Omental fat pad (tissue), 4 donors: ENCODE measurements at places on chromosomes 7 and 10. TPM values are rescaled to one million over a fixed set of nuclear protein-coding genes. Genes with fewer than 3 reads are reported as not detected.

DNA sequence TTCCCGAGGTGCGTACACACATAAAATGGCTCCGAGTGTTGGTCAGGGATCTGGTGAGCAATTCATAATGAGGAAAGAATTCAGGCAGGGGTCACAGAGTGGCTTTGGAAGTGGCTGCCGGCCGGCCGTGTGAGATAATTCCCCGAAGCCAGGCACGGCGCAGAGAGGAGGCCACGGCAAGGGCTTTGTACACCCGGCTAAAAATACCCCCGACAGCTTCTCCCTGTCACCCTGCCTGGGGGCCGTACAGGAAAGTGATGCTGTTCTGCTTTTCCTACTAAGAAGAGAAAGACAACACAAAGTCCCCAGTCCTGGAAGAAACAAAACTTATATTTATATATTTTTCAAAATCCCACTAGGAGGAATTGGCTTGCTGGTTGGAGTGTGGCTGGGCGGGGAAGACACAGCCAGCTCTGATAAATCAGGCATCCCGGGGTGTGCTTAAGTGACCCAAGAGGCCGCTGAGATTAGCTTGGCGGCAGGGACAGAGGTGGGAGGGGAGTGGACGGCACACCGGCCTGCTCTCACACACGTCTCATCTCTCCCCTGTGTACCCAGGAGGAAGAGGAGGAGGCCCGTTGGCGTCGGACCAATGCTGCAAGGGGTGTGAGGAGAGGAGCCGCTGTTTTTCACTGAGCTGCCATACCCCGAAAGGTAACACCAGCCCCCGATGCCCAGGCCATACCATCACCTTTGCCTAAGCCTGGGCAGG lies 70.5 kb downstream of the ZMIZ1 start:
- no peak for DNase-seq

GRCh38 chr7:107563775-107564552 lies at the start of the genes COG5 and DUS4L:
Gene COG5, minus strand, starts transcription at chr7:107563920. Its CDS starts 24 bp downstream, at chr7:107563896.
Gene DUS4L, plus strand, starts transcription at chr7:107563971. Its CDS starts 3,100 bp downstream, at chr7:107567071.
- peak; percentile 66 for DNase-seq

DNA sequence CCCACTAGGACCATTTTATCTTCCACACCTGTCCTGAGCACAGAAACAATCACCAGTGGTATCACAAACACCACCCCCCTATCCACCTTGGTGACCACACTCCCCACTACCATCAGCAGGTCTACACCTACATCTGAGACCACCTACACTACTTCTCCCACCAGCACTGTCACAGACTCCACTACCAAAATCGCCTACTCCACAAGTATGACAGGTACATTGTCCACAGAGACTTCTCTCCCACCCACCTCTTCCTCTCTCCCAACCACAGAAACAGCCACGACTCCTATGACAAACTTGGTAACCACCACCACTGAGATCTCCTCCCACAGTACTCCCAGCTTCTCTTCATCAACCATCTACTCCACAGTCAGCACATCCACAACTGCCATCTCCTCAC lies 3.3 kb downstream of the MUC3A start:
- no peak for DNase-seq

DNA sequence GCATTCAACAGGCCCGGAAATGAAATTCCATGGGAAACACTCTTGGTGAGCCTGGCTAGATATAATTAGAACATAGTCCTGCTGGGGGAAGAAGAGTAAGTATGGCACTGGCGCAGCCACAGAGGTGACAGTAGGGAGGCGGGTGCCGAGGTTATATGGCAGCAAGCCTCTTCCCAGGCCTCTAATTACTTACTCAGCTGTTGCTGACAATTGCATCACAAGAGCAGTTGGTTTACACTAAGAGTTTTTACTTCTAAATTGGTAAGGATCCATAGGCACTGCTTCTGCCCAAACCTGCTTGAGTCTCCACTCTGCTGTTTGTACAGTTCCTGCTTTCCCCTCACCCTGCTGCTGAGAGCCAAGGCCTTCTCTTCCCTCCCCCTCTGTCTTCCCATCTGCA lies 93.3 kb upstream of the DUSP5 start:
- DNase-seq = no peak

DNA sequence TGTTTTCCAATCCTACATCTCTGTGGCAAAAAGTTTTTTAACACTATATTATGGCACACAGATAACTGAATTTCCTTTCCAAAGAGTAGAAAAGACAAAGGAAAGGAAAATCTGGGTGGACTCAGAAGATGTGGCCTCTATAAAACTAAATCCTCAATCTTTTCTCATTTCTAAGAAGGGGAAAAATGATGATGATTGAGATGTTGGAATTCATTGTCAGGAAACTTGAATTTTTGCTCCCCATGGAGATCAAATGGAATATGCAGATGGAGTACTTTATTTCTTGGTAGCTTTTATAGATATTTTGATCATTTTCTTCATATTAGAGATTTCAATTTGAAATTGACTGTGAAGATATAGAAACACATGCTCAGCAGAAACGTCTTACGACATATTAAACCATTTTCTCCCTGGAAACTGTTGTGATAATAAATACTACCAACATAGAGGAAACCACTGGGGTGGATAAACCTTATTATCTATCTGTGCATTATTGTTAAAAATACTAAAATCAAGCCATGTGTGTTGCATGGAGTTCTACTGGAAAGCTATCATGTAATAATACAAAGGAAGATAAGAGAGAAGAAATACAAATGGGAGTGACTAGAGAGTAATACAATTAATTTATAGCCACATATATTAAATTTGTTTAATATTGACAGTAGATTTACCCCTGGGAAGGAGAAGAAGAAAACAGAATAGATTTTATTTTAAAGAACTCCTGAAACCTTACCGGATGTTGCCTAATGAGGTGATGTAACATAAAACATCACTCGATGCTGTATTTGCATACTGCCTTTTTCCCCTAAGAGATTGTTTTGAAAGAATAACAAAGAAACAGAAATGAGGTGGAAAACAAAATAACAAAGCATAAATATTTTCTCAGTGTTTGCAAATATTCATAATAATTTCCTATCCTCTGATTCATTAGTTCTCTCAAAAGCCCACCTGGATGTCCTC lies 931.2 kb upstream of the C7orf33 start:
- no peak for DNase-seq

DNA sequence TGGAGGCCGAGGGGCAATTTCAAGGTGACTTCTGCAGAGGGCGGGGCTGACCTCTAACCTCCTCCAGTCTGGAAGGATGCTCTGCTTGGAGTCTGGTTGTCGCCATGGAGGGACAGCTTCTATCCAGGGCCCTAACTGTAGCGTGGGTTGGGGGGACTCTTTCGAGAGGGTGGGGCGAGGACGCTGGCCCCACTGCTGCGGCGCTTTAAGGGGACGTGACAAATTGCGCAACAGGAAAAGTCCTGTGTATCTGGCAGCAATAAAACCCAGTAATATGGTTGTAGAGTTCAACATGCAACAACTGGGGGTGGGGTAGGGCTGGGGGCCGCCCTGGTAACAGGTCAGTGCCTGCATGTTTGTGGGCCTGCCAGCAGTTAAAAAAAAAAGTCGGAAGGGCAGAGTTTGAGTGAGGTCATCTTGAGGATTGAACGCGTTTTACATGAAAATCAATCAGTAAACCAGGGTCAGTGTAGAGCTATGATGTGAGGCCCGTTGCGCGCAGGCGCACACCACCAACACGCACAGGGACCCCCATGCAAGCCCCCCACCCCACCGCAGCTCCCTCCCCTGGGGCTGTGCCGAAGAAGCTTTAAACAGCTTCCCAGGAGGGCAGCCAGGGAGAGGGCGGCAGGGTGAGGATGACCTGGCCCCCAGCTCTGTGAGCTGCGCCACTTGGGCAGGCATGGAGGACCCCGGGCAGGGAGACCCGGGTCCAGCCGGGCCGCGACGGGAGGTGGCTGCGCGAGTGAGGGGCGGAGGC lies 4.3 kb downstream of the SHH start:
- DNase-seq = no peak

- no peak for DNase-seq
Observed at GRCh38 chr10:102880256-102880655, 11.0 kb downstream of the AS3MT start.

GRCh38 chr7:82559193-82559805 lies 115.7 kb upstream of the CACNA2D1 start:
- no peak for DNase-seq

GRCh38 chr10:68784476-68784875 lies 42.9 kb upstream of the STOX1 start:
- no peak for DNase-seq

GRCh38 chr10:78432583-78432982 lies 398.9 kb downstream of the RPS24 start:
- DNase-seq = no peak

DNA sequence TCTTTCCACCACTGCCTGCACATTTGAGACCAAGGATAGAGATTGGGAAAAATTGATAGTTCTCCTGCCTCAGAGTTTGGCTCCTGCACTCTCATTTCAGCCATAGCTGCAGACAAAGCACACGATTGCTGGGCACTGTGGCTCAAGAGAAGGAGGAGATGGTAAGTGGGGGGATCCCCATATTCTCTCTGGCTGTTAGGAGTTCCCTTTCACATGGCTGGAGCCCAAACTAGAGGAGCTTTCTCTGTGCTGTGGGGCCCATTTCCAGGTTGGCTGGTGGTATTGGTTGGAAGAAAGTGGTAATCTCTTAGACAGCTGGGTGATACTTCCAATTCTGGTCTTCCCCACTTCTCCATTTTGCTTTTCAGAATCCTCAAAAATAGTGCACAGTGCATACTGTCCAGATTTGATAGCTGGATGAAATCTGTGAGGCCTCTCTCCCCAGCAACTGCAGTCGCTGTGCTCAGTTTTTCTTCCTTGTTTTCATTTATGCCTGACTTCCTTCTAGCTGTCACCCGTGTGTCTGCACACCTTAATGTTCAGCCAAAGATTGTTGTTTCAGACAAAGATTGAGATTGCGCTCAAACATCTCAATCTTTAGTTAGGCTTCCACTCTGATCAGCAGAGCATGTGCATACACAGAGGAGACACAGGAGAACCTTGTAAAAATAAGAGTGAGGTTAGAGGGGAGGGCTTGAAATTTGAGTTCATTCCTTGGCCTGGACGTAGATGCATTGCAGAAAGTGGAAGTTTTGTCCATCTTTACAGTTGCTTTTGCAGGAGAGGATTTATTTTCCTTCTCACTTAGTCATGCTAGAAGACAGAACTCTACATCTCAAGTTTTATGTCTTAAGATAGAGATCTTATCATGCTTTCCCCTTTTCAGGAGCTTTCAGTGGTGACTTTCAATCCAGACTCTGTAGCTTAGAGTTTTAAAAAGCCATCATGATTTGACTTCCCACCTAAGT lies 28.6 kb downstream of the RABGEF1 start:
- DNase-seq = no peak

- DNase-seq = no peak
Observed at GRCh38 chr7:110442381-110442837, 648.5 kb upstream of the LRRN3 start.

GRCh38 chr7:83732305-83732704 lies 83.4 kb upstream of the SEMA3E start:
- DNase-seq = no peak

GRCh38 chr10:9796564-9796963 lies 1221.1 kb upstream of the CELF2 start:
- no peak for DNase-seq

DNA sequence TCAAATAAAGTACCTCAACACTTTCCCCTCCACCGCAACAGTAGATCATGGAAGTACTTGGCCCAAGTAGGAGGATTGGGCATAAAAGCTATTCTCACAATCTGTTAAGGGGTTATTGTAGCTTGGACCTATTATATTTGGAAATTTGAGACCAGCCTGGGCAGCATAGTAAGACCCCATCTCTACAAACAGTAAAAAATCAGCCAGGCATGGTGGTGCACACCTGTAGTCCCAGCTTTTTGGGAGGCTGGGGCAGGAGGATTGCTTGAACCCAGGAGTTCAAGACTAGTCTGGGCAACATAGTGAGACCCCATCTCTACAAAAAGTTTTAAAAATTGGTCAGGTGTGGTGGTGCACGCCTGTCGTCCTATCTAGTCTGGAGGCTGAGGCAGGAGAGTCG lies 13.2 kb downstream of the PRKRIP1 start:
- no peak for DNase-seq

- DNase-seq = no peak
Observed at GRCh38 chr7:98722402-98722801, 105.3 kb downstream of the NPTX2 start.

GRCh38 chr7:151632750-151633515 lies 113.2 kb upstream of the RHEB start:
- DNase-seq = no peak

GRCh38 chr7:36487756-36488336 lies 98.2 kb downstream of the ANLN start:
- DNase-seq = no peak

- no peak for DNase-seq
Observed at GRCh38 chr10:22651276-22651980, 63.0 kb downstream of the PIP4K2A start.

DNA sequence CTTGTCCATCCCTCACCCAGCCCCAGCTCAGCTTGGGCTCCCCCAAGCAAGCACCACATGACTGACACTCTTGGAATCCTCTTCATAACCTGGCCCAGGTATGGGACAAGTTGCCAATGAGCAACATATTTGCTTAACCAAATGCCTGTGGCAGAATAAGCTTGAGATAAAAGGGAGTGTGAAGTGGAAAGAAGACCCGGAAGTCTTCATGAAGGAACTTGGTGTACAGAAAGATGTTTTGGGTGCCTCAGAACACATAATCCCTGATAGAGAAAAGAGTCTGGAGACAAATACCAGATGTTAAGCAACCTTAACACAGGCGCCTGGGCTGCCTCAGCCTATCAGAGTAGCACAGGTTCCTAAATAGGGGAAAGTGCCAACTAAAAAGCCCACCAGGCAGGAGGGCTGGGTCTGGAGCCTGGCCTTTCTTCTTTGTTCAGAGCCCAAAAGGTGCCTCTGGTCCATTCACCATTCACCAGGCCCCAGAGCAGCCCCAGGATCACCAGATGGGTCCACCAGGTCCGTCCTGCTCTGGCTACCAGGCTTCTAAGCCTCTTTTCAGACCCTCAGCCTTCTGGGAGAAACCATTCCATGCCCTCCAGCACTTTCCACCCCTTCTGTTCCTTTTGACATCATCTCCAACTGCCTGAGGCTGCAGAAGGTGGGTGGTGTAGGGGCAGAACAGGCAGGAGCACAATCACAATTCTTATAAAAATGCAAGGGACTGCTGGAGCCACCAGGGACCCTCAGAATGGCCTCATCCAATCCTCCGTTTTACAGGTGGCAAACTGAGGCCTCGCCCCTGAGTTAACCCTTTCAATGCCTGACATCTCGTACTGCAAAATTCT lies 22.6 kb downstream of the KCNMA1 start:
- DNase-seq = no peak

CALML5 gene
- not detected for total RNA-seq

C7orf33 gene
- total RNA-seq = not detected

CRYGN gene
- 1.0 TPM for total RNA-seq

C10orf62 gene
- total RNA-seq = not detected

PTF1A gene
- not detected for total RNA-seq

PSMA2 gene
- 76.1 TPM for total RNA-seq

MKI67 gene
- 1.9 TPM for total RNA-seq

SORCS3 gene
- total RNA-seq = not detected
